Activated CD4-positive, alpha-beta T cell treated with anti-CD3 and anti-CD28 coated beads for 1 hour (primary cell): ENCODE measurements at places on chromosomes 11 and 22.

DNA sequence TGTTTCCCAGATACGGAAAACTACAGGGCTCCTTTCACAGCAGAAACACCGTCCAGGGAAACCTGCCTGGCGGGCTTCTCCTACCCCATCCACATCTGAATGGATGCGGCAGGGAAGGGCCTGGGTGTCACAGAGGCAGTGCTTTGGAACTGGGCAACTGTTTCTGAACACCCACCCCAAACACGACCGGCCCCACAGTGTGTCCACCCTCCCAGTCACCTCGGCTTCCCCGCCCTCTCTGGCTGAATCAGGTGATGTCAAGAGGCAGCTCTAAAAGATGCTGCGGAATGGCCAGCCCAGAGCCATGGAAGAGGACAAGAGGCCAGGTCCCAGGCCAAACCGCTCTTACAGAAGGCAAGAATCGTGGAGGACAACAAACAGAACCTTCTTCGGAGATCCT, 22.0 kb downstream of the IFT27 start:
- DNase-seq, result no peak

GRCh38 chr11:21866781-21867180, 326.1 kb upstream of the ANO5 start:
- no peak for DNase-seq

DNA sequence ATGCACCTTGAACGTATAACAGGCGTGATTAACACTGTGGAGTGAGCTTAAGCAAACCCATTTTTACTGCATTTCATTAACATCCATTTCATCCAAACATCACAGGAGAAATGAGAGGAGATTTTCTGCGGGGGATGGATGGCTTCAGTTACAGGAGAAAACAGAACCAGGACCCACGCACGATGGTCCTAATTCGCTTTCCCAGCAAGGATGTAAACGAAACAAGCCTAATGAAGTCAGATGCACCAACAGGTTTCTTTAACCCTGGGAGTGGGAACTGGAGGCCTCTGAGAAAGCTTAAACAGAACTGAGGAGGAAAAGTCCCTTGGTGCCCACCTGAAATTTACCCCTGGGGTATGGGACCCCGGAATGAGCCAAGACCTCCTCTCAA, 2.7 kb downstream of the CADM1 start:
- DNase-seq, result no peak

- DNase-seq, result no peak
These were observed 54.2 kb upstream of the AMPD3 start for GRCh38 chr11:10400856-10401255.

GRCh38 chr11:134801570-134801969, 389.5 kb upstream of the B3GAT1 start:
- no peak for DNase-seq

DNA sequence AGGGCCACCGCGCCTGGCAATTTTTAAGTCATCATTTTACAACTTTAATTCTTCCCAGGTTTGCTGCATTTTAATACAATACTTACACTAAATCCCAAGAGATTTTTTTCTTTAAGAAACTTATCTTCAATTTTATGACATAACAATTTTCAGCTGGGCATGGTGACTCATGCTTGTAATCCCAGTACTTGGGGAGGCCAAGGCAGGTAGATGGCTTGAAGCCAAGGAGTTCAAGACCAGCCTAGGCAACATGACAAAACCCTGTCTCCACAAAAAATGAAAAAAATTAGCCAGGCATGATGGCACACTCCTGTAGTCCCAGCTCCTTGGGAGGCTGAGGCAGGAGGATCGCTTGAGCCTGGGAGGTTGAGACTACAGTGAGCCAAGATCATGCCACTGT, 38.8 kb downstream of the CLDN25 start:
- DNase-seq, result no peak

DNA sequence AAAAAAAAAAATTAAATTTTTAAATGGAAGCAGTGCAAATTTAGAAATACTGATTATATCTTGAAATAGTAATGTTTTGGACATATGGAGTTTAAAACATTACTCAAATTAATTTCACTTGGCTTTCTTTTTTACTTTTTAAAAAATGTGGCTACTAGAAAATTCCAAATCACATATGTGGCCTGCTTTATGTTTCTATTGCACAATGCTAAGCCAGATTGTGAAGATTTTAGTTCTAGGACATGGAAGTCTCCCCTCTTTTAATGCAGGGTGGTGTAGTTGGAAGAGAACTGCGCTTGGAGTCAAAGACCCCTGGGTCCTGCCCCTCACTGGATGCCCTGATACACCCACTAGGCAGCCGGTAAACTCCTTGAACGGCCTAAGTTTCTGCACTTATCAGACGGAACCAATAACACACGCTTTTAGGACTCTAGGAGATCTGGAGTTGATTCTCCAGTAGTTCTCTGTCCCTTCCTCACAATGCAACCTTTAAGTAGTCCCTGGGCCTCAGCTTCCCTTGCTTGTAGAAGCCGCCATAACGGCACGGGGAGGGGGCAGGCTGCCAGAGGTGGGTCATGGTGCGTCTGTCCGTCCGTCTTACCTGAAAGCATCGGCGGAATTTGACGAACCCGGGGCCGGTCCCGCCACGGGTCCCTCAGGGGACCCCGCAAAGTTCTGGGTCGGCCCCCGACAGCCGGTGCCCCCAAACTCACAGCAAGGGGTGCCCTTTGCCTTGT, 505 bp downstream of the FAM227A start:
- no peak for DNase-seq

DNA sequence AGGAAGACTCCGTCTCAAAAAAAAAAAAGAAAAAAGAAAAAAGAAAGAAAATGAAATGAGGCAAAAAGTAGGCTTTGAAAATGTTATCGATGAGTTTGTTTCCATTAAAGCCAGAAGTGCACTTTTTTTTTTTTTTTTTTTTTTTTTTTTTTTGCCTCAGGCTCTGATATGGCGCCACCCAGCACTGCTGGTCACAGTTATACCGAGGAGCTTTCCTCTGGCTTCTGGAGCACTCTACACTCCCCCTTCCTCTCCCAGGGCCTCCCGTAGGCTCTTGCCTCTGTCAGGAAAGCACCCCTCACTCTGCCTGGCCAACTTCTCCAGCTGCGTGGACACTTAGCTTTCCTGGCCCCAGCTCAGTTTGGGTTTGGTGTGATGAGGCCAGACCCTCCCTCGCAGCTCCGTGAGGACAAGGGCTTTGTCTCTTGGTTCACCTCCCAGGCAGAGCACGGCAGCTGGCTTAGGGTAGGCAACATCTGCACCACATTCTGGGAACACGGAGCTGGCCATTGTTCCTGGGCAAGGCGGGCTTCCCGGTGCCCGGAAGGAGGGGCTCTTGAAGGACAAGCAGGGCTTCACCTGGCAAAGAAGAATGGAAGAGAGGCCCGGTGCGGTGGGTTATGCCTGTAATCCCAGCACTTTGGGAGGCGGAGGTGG, 16.9 kb downstream of the FADS2 start:
- no peak for DNase-seq

DNA sequence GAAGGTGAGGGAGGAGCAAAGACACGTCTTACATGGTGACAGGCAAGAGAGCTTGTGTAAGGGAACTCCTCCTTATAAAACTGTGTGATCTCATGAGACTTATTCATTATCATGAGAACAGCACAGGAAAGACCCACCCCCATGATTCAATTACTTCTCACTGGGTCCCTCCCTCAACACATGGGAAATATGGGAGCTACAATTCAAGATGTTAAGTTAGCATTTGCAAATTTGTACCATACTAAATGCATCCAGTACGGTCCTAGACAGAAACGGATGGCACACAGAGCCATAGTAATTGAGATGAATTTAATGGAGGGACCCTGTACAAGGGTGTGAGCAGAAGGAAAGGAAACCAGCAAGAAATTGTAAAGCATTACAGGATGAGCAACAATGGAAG, 765.8 kb upstream of the API5 start:
- no peak for DNase-seq

GRCh38 chr11:44468345-44468988, 97.0 kb upstream of the CD82 start:
- DNase-seq, result no peak

DNA sequence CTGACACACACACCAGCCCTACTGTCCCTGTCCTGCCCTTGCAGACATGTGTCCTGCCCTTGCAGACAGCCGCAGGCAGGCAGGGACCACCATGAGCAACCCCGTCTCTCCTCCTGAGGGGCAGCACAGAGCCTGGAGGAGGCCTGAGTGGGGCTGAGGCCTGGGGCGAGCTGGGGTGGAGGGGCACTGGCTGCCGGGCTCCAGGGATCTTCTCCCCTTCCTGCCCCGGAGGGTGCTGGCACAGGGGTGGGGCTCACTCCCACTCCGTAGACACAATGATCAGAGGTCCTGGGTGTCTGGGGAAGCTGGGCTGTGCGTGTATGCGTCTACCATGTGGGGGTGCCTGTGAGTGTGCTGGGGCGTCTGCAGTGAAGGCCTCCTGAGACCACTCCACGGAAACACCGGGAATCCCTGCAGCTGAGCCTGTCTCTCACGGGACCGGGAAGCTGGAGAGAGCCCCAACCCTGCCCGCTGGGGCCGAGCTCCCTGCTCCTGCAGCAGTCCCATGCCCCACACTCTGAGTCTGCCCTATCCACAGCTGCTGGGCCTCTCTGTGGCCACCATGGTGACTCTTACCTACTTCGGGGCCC, 588 bp downstream of the TSPAN32 start:
- no peak for DNase-seq

GRCh38 chr11:19919050-19919561, 206.5 kb downstream of the NAV2 start:
- DNase-seq, result no peak

GRCh38 chr22:25488244-25489020, 76.0 kb upstream of the GRK3 start:
- DNase-seq, result no peak

- no peak for DNase-seq
These were observed 183.0 kb downstream of the TBC1D22A start for GRCh38 chr22:46945481-46945880.

GRCh38 chr22:46030231-46030880, 53.4 kb upstream of the WNT7B start:
- DNase-seq, result no peak

- DNase-seq, result no peak
These were observed 12.8 kb upstream of the OSBPL5 start for GRCh38 chr11:3177931-3178330.

GRCh38 chr11:79087961-79088318, 352.9 kb downstream of the TENM4 start:
- DNase-seq, result no peak

- DNase-seq, result no peak
These were observed 3.0 kb downstream of the DKK3 start for GRCh38 chr11:12005476-12005875.

- no peak for DNase-seq
These were observed 52.0 kb downstream of the KIRREL3 start for GRCh38 chr11:126948563-126948962.
